Vagina (tissue), 2 donors: ENCODE measurements at places on chromosomes 16 and 17.
A peak's percentile ranks its signal among the peaks of the same experiment; 100 is the strongest.

DNA sequence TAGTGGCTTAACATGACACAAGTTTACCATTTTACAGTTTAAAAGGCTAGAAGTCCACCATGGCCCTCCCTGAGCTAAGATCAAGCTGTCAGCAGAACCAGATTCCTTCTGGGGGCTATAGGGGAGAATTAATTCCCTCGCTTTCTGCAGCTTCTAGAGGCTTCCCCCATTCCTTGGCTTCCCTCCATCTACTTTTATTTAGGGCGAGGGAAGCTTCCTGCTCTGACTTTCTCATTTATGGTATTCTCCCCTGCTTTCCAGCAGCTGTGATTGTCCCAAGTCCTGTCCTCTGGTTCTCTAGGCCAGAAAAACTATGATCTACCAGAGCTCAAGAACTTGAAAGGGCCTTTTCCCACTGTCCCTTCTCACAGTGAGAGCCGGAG is 4.3 kb downstream of the CETP start:
- DNase-seq = no peak

DNA sequence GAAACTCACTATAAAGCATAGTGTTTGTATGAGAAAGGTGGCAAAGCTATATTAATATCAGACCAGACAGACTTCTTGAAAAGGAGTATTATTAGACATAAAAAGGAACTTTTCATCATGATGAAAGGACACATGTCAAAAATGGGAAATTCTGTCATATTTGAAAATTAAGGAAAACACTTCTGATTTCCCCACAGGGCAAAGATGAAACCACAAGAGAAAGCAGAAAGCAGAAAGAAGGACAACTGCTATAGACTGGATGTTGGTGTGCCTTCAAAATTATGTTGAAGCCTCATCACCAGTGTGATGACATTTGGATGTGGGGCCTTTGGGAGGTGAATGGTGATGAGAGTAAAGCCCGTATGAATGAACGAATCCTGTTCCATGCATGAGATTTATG is 193.0 kb downstream of the STX8 start:
- no peak for DNase-seq

GRCh38 chr16:57801809-57802340 is 416 bp downstream of the KIFC3 start:
- no peak for DNase-seq

DNA sequence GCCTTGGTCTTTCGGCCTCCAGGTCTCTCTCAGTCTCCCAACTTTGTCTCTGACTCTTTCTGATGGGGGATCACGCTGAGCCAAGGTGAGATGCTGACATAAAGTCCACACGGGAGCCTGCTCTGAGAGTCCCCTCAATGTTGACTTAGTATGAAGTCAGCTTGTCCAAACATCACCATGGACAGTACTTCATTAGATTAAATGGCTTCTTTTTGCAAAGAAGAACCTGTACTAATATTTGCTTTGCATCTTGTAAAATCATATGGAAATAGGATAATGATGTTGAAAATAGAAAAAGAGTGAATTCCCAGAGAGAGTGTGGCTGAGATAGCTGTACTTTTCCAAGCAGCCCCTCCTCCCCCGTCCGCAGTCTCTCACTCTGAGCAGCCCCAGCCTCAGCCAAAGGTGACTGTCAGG is 56.7 kb upstream of the SIAH1 start:
- DNase-seq = no peak

DNA sequence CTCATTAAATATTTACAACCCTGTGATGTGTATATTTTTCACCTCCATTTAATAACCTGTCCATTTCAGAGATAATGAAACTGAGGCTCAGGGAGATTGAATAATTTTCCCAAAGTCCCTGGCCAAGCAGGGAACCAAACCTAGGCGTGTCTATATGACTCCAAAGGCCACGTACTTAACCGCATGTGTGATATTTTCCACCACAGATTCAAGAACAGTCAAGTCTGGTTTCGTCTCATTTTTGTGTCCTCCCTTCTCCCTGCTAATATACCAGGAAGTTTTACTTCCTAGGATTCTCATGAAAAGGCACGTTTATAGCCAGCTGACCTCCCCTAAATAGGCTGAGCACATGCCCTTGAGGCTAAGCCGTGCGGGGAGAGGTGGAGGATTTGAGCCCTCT is 15.3 kb downstream of the WFIKKN2 start:
- DNase-seq = peak; percentile 27

DNA sequence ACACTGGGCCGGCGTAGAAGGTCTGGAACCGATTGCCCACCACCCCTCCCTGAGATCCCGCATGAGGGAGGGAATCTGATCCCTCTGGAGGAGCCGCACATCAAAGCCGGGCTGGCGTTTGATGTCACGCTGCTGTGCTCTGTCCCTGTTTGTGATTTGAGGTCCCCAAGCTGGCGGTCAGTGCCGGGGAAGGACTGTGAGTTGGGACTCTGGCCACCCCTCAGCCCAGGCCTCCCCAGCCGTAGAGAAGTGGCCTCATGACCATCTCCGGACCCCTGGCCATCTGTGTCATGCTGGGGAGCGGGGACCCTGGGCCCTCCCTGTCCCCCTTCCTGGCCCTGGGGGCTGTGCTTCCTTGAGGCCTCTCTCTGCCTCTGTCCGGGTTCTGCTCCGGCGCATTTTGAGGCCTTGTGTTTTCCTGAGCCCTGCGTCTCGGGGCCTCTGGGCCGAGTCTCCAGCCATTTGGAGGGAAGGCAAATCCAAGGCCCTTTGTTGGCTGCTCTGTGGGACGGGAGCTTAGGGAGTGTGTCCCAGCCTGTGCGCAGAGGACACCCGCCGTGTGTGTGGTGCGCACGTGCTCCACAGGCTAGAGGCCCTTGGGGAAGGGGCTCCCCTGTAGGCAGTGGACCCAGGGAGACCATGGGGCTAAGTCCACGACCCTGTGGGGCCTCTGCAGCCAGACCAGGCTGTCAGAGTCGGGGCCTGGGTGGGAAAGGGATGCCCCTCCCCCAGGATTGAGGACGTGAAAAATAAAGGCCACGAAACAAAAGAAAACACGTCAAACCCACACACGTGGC is 15.1 kb downstream of the ASPSCR1 start:
- no peak for DNase-seq

DNA sequence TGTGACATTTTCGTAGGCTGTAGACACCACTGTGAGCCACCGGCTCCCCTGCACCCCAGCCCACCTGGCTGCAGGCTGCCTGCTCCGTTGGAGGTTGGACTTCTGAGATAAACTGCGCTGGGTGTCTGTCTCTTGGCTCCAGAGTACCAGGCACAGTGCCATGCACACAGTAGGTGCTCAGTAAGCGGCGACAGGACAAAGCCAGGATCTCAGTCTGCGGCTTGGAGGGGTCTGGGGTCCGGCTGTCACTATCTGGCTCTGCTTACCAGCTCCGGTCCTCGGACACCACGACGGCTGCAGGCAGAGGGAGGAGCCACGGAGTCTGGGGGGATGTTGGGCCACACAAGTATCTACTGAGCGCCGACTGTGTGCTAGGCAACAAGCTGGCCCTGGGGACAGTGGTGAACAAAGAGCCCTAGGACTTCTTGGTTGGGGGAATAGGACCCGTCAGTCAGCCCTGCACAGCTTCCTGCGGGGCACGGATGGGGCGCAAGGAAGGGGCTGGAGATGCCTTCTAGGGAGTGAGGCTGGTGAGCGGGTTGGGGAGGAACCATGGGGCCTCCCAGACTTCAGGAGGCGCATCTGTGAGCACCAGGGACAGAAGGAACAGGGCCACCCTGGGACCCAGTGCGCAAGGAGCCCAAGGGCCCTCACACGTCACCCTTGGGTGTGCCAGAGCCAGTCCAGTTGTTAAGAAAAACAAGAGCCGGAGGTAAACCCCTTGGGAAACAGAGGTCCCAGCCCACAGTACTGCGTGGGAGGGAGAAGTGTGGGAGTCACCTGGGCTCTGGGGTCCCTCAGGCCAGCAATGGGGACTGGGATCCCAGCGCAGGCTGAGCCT is 17.3 kb downstream of the JPH3 start:
- no peak for DNase-seq
